IPS DF 19.7 (cell line): ENCODE measurements at places on chromosomes 6 and 20.

- DNase-seq = no peak
Observed at GRCh38 chr20:16104783-16105182, 468.5 kb downstream of the KIF16B start.

DNA sequence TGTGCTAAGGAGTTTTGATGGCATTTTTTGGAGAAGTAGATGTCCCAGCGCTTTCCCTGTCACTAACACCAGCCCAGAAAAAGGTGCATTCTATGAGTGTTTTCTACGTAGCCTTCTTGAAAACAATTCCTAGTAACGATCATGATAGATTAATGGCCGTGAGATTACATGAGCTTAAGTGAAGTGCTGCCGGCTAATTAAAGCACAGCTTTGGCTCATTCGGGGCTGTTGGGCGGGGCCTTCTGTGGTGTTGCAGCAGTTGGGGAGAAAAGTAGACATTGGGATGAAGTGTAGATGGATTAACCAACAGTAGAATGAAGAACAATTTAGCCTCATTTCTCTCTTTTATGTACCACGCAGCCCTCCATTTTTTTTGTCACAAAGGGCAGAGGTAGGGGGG is 20.8 kb upstream of the TRAF3IP2 start:
- DNase-seq = no peak

- no peak for DNase-seq
Observed at GRCh38 chr20:3606021-3606420, 57.2 kb downstream of the GFRA4 start.

DNA sequence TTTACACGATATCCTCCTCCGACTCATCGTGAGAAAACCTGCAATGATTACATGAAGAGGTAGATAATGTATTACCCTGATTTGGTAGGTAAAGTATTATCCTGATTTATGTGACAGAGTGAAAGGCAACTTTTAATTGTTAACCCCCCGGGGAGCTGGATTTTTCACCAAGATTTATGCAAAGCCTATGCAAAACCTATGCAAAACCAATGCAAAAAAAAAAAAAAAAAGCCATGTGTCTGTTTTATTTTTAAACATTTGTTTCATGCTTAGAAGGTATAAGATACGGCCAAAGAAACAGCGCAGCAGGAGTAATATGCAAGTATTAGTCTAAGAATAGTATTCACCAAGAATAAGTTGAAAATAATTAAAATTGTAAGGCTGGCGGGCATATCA is 109.9 kb downstream of the IPCEF1 start:
- no peak for DNase-seq

- DNase-seq = no peak
Observed at GRCh38 chr20:41145821-41146620, 8.7 kb downstream of the PLCG1 start.
